Activated naive CD4-positive, alpha-beta T cell (primary cell): ENCODE measurements at places on chromosomes 1 and 21.

DNA sequence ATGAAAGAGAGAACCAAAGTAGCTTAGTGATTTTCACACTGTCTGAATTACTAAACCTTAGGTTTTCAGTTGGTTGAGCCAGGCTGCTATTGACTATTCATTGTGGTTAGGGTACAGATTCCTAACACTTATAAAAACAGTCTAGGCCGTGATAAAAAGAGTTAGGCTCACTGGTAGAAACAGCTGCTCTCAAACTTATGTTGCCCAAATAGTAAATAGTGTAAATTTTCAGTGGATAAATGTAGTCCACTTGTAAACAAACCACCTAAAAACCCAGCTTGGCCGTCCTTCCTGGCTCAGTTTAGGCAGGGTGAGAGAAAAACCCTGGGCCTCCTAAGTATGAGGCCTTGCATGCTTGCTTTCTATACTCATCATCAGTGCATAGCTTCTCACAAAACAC, 34.9 kb downstream of the ARID1A start:
- no peak for DNase-seq

GRCh38 chr1:224430511-224431113, 4.0 kb downstream of the WDR26 start:
- DNase-seq: no peak

DNA sequence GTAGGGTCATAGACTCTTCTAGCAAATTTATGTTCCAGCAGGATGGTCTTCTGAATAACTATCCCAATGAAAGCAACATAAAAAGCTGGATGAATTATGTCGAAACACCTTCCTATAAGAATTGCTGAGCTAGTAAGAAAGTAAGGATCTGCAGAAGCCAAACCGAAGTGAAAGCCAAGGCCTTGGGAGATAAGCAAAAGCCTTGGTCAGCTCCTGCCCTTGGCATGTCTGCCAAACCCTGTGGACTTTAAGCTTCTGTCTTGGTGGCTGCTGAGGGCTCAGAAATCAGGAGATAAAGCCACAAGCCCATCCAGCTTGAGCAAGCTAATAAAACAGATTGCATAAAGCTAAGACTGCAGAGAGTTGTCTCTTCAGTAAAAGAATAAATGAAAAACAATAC, 81.2 kb upstream of the KCND3 start:
- no peak for DNase-seq

DNA sequence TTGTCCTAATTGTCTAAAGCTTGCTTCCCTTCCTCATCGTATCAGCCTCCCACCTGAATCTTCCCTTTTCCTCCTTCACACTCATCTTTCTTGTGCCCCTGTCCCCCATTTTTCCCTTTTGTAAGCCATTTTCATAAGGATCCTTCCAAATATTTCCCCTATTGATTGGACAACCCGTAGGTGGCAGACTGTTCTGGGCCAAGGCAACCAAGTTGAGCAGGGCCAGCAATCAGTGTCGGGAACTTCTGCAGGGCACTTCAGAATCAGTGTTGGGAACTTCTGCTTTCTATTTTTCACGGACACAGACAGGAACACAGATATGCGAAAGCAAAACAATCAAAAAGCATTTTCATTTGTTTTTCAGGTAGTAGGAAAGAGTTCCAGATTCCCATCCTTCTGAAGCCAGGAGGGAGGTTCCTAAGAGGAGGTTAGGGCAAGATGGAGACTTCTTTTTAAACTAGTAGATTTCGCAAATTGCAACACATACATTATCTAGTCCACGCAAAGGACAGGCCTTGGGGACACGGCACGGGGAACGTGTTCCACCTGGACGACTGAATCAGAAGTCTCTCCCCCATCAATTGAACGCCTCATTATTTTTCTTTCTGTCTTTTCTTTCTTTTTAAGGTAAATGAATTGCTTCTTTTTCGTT, 691 bp upstream of the MPZL1 start:
- no peak for DNase-seq

- DNase-seq: no peak
These were observed 236.7 kb downstream of the BARHL2 start for GRCh38 chr1:90480271-90480835.
